ENCODE measurements at places on chromosomes 6 and 20.
A peak's percentile ranks its signal among the peaks of the same experiment; 100 is the strongest.

DNA sequence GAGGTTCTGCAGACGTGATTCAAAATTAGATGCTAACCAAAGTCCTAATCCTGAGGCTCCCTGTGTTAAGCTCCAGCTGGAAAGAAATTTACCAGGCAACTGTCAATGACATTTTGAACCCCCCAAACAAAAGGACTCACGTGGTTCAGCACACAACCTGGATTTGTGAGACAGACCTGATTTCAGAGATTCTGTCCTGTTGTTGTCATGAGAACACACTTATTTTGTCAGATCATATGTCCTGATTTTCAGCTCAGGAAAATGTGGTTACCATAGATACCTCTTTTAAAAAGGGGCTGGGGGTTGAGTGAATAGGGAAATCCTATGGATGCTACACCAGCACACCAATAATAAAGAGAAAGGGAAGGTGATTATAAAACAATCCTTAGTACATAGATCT, 61.6 kb downstream of the MTFR2 start:
- DNase-seq: no peak

DNA sequence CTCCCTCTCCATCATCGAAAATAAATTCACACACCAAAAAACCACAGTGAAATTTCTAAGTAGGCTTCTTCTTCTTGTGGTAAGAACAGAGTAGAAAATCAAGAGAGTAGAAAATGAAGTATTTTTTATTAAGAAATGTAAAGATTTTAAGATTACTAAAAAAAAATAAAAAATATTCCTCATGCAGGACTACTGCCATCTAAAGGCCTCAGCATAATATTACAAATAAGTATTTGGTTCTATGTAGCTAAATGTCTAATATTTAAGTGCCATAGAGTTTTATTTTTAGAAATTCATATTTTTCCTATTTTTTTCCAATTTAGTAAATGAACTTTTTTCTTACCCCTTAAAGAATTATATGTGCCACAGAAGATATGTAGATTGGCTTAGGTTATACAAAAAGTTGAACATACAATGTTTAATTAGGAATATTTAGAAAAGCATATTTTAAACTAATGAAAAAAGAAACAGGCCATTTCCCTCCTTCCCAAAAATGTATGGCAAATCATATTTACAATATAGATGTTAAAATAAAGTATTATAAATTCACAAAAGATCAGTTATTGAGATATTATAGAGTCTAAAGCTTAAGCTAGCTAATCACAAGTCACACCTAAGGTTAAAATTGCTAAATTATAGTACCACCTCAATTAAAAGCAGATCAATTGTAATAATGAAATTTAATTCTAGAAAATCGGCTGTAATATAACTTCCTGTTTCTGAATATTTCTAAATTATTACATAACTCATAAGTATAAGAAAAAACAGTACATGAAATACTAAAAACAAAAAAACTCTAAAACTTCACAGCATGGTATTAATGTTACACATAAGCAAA, 3.5 kb upstream of the NT5DC1 start:
- no peak for DNase-seq

GRCh38 chr6:125818225-125818657, 27.5 kb downstream of the NCOA7 start:
- no peak for DNase-seq

GRCh38 chr6:55176958-55177357, 2.6 kb downstream of the HCRTR2 start:
- no peak for DNase-seq

- DNase-seq: no peak
These were observed 10.2 kb downstream of the FKBP1A start for GRCh38 chr20:1382670-1383069.

- peak; percentile 16 for DNase-seq
These were observed 208.8 kb downstream of the RNF144B start for GRCh38 chr6:18595774-18596530.

GRCh38 chr6:18400831-18401446, 13.8 kb downstream of the RNF144B start:
- no peak for DNase-seq

GRCh38 chr20:62311150-62311549, 8.4 kb downstream of the ADRM1 start:
- DNase-seq: no peak

DNA sequence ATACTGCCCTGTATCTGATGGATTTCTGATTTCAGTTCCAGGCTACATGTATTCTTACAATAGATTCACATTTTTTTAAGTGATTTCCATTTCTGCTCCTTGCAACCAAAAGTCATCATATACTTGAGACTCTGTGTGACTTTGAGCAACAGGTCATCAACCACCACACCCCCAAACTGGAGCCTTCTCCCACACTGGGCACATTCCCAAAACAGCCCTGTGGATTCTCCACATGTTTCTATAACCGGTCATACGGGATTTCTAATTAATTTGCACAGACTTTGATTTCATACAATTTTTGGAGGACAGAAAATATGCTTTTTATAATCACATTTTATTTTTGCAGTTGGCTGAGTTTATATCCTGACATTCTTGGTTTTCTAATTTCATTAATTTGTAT, 317.2 kb upstream of the ID4 start:
- no peak for DNase-seq

- no peak for DNase-seq
These were observed 177.7 kb upstream of the MCHR2 start for GRCh38 chr6:100171533-100172321.

DNA sequence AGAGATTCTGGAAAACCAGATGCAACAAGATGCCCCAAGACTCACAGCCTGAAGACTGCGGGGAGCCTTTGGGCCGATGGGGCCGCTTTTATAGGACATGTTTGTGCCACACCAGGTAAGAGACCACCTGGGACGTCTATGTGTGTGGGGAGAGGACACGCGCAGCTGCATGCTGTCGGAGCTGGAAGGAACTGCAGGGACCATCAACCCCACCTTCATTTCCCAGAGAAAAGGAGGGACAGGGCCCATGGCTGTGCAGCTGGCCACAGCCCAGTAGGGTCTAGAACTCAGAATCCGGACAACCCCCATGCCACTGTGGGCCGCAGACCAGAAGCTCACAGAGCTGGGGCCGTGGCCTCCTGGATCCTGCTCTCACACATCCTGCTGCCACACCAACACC, 100.3 kb upstream of the MPC1 start:
- no peak for DNase-seq

GRCh38 chr6:40688214-40688761, 101.1 kb upstream of the LRFN2 start:
- no peak for DNase-seq

GRCh38 chr6:139881728-139882211, 507.3 kb upstream of the CITED2 start:
- no peak for DNase-seq

- DNase-seq: no peak
These were observed 70.4 kb downstream of the JAG1 start for GRCh38 chr20:10603378-10603777.

- no peak for DNase-seq
These were observed 36.9 kb upstream of the BLCAP start for GRCh38 chr20:37564388-37565133.

- no peak for DNase-seq
These were observed 33.1 kb downstream of the RAB44 start for GRCh38 chr6:36730424-36731380.

- no peak for DNase-seq
These were observed 148.5 kb upstream of the DEFB112 start for GRCh38 chr6:50198245-50198644.

- no peak for DNase-seq
These were observed 58.9 kb upstream of the SAMD5 start for GRCh38 chr6:147449405-147450161.

DNA sequence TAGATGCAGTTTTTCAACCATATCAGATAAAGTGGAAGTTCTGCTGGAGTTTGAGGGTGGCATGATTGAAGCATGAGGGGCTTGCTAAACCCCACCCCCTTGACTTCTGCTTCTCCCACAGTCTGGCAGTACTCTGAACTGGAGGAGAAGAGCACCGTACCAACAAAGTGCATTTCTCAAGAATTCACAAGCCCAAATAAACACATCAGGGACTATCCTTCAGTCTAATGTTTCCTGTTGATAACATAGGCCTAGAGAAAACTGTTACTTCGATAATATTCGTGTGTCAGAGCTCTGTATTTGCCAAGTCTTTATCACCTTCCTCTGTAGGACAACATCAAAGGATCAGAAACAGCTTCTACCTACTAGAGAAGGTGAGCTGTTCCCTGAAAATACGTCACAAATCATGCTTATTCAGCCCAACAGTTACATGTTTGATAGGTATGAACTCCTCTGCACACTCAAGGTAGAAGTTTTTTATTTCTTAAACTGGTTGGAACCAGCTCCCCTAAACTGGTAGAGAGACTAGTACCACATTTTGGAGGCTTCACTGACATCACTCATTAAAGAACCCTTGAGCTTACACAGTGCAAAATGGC, 153.2 kb upstream of the PRND start:
- no peak for DNase-seq

DNA sequence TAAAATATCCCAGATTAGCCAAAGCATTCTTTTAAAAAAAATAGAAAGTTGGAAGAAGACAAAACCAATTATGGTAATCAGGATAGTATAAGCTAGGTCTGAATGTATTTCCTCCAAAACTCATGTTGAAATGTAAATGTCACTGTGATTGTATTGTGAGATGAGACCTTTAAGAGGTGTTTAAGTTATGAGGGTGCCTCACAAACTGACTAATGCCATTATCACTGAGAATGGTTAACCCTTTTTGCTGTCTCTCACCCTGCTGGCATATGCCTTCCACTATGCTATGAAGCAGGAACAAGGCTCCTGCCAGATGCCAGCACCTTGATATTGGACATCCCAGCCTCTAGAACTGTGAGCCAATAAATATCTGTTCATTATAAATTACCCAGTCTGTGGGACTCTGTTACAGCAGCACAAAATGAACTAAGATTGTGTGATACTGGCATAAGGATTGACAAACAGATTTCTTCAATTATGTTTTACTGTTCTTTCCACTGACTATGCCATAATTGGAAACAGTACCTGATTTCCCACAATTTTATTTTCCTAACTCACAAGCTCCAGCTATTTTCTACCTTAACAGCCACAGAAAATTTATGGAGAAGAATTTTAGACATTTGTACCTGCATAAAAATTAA, 63.8 kb downstream of the IBTK start:
- no peak for DNase-seq

DNA sequence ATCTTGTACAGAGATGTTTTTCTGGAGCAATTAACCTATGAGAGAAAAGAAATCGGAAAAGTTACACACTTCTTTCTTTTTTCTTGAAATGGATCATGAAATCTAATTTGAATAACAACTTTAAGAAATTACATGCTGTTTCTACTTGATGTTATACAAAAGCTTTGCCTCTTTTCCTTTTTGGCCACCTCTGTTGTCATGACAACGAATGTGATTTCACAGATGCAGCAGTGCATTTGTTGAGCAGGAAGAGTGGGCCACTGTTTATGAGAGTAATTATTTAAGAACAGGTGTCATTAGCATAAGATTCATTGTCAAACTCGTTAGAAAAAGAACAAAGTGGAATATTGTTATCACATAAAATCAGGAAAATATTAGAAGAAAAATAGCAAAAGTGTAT, 148.3 kb upstream of the IMPG1 start:
- DNase-seq: no peak

- DNase-seq: no peak
These were observed 23.2 kb upstream of the RIN2 start for GRCh38 chr20:19734811-19735210.

DNA sequence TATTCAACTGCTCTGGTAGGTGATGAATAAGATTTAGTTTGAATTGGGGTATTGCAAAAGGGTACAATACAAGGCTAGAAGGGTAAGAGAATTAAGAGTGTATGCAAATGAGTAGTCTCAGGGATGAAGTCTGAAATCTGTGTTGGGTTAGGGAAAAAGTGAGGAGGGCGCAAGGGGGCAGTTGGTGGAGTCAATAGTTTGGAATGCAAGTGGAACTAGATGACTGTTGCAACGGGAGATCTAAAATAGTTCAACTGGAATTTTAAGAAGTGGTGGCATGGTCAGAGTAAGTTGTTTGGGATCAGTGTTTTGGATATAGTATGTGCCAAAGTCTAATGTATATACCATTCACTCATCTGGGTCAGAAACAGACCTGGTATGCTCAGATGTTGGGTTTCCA, 329.6 kb downstream of the GJA1 start:
- DNase-seq: no peak

- DNase-seq: no peak
These were observed 64.0 kb upstream of the FOXQ1 start for GRCh38 chr6:1247894-1248293.

- DNase-seq: no peak
These were observed 1005.8 kb upstream of the ADGRB3 start for GRCh38 chr6:67629258-67629657.

- no peak for DNase-seq
These were observed 198.5 kb downstream of the CDH4 start for GRCh38 chr20:61450549-61450948.

- no peak for DNase-seq
These were observed 27.4 kb downstream of the KCNG1 start for GRCh38 chr20:50995506-50995905.

DNA sequence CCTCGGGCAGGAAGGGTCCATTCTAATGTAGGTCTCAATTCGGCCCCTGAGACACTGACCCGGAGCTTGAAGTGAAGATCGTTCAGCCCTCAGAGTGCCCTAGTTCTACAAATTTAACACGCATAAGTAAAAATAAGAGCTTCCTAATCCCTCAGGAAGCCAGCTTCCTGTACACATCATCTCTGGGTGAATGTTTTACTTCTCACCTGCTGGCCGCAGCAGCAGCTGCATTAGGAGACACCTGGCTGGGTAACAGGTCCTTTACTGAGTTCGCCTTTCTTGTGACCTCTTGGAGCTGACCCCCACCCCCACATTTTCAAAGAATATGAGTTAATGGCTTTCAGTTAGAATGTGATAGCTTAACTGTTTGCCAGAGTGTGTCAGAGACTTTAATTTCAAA, 165.0 kb downstream of the SMOC2 start:
- DNase-seq: no peak

All from GM04503 (cell line).